ENCODE measurements at places on chromosomes 5 and 9.

DNA sequence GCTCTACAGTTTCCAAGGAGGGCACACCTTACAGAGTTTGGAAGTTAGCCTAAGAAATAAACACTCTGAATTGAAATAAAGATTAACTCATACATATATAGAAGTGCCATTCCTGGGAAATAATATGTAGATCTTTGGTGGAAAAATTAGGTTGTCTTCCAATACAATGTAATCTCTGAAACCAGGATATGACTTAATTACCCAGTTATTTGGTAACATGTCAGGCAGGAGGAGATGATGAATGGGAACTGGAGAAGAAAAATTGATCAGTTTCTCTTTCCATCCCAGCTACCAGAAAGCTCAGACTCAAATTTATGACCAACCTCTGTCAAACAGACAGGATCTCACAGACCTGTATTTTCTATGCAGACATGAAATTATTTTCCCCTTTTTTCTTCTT, 215.2 kb upstream of the SNX2 start:
- DNase-seq, result no peak

DNA sequence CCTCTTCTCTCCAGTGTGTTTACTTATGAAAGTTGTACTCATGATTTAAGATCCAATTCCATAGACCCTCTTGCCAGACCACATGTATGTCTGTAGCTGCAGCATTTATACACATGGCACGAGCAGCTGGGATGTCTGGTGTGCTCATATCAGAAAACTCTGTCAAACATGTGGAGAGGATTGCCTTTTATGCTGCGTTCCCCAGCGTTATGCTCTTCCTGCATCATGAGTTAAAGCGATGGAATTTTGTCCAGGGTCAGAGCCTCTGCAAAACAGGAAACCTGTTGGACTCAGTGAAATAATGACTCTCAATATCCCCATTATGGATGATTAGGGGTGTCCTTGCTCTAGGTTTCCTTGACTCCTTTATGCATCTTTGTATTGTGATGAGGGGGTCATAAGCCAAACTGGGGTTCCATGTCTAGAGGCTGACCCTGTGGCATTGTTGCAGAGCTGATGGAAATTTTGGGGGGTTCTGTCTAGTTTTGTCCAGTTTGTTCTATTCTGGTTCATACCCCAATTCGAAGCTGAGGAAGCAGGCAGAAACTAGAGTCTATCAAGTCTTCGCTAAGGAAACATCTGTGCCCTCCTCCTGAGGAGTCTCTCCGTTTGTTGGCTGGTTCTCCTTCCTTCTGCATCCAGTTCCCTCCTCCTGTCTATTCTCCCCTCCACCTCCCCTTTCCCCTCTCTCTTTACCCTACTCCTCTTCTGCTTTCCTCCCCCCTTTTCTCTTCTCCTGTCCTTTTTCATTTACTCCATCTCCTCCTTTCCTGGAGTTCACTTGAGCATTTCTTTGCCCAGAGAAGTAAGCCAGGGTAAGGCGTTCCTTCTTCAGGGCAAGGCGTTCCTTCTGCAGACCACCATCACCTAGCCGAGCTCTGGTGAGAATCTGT, 252.8 kb downstream of the MAST4 start:
- no peak for DNase-seq

DNA sequence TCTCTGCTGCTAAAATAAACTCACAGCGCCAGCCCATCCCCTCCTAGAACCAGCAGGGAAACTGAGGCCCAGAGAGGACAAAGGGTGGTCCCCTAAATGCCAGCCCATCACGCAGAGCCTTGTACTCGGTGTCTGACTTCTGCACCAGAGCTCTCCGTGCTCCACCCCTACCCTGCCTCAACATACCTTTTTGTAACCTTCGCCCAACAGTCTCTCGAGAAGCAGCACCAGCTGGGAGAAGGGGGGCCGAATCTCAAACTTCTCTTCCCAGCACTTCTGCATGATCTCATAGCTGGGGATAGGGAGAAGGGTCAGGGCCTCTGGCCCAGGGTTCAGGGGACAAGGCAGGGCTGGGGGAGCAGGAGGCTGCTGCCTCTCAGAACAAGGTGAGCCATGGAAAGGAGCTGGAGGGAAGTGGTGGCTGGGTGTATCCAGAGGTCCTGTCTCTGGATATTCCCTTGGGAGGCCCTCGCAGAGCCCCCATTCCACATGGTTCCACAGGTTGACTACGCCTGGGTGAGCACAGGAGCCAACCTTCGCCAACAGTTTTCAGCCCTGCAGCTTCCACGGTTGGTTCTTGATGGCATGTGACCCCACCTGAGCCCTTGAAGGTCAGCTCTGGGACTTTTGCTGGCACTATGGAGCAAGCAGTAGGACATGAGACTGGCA, 32.3 kb upstream of the CSF1R start:
- DNase-seq, result no peak

- DNase-seq, result no peak
Measured at GRCh38 chr5:98777295-98777694, 3.8 kb downstream of the RGMB start.

DNA sequence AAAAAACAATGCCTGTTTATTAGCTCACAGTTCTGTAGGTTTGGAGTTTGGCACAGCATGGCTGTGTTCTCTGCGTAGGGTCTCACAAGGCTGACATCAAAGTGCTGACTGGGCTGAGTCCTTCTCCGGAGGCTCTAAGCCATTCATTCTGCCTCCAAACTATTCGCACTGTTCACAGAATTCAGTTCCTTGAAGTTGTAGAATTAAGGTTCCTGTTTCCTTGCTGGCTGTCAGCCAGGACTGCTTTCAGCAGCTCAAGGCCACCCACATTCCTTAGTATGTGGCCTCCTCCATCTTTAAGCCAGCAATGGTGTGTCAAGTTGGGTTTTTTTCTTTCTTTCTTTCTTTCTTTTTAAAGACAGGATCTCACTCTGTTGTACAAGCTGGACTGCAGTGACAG, 161.9 kb downstream of the CDH6 start:
- DNase-seq, result no peak

DNA sequence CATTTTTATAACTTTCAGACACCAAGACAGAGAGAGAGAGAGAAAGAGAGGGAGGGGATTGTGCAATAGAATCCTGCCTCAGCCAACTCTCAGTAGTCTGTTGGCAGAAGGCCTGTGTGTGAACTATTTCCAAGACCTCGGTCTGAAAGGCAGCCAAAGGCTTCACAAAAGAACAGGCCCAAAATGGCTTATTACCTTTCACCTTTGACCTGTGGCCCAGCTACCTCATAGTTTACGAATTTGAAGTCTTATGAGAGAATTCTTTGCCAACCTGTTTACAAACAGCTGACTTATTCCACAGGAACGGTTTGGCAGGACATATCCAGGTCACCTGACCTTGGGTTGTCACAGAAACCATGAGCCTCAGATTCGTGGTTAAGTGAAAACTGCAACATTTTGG, 48.6 kb downstream of the NR2F1-AS1 start:
- no peak for DNase-seq

GRCh38 chr5:95048628-95049027, 236.3 kb downstream of the MCTP1 start:
- no peak for DNase-seq

DNA sequence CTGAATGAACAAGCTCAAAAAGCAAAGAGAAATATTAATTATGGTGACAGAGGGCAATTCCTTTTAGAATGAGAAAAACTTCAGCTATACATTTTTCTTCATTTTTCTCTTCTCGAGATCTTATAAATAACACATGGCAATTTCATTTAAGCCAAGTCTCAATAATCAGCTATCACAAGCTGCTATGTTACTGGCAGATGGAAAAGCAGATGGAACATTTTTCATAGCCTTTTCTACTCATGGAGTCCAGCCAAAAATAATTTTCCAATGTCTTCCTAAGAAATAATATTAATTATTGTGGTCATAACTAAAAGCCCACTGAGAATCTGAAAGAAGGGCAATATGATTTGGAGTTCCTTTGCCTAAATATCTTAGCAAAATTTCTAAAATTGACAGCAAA, 35.6 kb downstream of the SKIC3 start:
- no peak for DNase-seq

DNA sequence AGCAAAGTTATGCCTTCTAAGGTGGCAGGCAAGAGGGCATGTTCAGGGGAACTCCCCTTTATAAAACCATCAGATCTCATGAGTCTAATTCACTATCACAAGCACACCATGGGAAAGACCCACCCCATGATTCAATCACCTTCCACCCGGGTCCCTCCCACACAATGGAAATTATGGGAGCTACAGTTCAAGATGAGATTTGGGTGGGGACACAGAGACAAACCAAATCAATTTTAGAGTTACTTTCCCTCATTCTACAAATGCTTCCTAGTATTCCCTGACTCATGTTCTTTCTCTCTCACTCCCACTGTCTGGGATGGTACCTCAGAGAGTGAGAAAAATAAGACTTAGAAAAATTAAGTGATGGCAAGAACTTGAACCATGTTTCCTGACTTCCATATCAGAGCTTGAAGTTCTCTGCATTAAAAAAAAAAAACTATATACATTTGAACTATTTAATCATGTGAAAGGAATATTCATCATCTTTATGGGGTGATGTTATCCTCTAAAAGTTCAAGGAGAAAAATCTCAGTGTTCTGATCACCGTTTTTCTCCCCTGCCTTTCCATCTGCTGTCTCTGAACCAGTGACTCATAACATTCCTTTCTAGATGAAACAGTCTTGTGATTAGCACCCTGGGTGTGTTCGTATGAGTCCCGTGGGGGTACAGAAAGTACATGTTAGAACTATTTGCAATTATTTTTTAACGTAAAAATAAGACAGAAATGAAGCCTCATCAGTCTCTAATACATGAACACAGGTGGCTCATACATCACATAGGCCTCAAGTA, 282.9 kb downstream of the SLF1 start:
- no peak for DNase-seq

DNA sequence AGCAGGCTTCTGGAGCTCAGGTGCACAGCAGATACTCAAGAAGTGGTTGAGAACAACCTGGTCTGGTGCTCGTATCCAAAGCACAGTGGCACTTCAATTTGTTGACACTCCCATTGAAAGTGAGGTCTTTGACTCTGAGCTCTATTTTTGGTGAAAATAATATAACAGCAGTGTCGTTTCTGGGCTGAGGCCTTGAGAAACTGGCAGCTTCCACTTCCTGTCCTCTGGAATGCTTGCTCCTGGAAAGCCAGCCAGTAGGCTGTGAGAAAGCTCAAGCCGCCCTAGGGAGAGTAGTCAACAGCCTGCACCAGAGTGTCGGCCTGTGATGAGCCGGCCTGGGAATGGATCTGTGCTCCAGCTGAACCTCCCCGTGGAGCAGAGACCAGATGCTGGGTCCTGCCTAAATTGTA, 6.8 kb upstream of the SUSD3 start:
- DNase-seq, result no peak

DNA sequence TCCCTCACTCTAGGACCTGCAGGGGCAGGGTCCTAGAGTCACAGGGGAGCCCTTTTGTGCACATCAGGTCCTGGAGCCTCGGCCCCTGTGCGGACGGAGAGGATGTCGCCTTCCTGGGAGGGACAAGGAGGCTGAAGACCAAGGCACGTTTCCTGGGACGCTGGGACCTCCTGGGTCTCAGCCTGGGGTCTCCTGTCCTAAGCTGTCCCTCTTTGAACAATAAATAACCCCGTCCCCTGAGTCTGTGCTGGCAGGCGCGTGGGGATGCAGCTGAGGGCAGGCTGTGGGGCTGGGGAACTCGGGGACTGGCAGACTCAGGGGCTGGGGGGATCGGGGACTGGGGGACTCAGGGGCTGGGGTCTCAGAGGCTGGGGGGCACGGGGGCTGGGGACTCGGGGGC, 31.1 kb downstream of the PAEP start:
- no peak for DNase-seq

DNA sequence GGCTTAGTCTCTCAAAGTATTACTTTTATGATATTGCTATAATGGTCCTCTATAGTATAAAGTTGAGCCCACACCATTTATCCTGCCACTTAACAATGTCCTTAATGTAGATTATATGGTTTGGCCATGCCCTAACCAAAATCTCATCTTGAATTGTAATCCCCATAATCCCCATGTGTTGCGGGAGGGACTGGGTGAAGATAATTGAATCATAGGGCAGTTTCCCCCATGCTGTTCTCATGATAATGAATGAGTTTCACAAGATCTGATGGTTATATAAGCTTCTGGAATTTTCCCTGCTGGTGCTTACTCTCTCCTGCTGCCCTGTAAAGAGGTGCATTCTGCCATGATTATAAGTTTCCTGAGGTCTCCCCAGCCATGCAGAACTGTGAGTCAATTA, 498.8 kb downstream of the RAB3C start:
- DNase-seq, result no peak

- no peak for DNase-seq
Measured at GRCh38 chr5:177314376-177315342, 3.0 kb upstream of the MXD3 start.

DNA sequence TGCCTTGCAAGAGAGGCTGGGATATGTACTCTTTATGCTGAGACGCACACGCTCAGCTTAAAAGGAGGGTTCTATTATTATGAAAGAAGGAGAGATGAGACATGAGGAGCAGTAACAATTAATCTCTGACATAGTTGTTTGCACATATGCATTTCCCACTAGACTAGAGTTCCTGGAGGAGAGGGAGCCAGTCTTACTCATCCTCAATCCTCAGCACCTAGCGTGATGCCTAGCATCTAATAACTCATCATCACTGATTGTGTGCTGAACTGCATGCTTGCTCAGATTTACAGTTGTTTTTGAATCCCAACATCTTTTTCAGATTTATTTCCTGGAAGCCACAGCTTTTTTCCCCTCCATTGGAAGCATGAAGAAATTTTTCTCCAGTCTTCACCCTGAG, 35.5 kb downstream of the GCNT4 start:
- no peak for DNase-seq

- peak; percentile 47 for DNase-seq
Measured at GRCh38 chr9:97710356-97711222, 13.4 kb upstream of the XPA start.

GRCh38 chr5:6772886-6773285, 59.7 kb downstream of the TENT4A start:
- no peak for DNase-seq

GRCh38 chr9:21695443-21695842, 107.0 kb upstream of the MTAP start:
- no peak for DNase-seq

DNA sequence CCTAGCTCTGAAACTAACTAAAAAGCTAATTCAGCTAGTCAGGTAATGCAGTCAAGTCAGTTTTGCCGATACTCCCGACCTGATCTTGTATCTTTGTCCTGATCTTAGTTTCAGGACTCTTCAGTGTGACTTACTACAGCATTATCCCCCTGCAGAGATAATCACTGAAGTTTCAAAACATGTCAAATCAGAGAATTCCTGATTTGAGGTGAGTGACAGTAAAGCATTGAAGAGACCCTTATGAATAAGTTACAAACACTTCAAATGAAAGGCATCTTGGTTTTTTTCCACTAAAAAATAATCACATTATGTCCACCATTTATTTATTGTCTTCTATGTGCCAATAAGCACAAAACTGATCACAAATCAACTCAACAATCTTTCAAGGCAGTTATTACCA, 47.6 kb downstream of the BAAT start:
- DNase-seq, result no peak

Data from activated CD4-positive, alpha-beta T cell treated with anti-CD3 and anti-CD28 coated beads, Interleukin-2, amount 50 U/mL, for 24 hours (primary cell).